ENCODE measurements at places on chromosomes 6 and 20. TPM values are rescaled to one million over a fixed set of nuclear protein-coding genes. Genes with fewer than 3 reads are reported as not detected.

ANKRD6 gene
- 6.9 TPM for total RNA-seq

OR12D3 gene
- total RNA-seq, result not detected

MUCL3 gene
- not detected for total RNA-seq

BNIP5 gene
- not detected for total RNA-seq

IL17A gene
- not detected for total RNA-seq

All from epithelial cell of alveolus of lung (primary cell).